ENCODE measurements at places on chromosomes 12 and 14.

DNA sequence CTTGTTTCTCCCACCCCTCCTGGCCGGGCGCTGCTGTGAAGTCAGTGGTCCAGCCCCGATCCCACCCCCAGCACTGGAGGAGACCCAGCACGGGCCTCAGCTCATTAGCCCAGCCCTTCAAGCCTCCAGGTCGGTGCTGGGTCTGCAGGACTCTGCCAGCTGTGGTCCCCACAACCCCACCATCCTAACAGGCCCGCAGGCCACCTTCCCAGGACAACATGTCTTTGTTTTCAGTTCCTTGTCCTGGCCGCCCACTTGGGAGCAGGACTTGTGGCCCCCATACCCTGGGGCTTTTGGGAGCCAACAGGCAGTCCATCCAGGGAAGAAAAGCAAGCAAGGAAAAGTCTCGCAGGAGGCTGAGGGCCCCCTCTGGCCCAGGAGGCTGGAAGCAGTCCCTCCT, 60.0 kb downstream of the HRK start:
- DNase-seq = no peak

DNA sequence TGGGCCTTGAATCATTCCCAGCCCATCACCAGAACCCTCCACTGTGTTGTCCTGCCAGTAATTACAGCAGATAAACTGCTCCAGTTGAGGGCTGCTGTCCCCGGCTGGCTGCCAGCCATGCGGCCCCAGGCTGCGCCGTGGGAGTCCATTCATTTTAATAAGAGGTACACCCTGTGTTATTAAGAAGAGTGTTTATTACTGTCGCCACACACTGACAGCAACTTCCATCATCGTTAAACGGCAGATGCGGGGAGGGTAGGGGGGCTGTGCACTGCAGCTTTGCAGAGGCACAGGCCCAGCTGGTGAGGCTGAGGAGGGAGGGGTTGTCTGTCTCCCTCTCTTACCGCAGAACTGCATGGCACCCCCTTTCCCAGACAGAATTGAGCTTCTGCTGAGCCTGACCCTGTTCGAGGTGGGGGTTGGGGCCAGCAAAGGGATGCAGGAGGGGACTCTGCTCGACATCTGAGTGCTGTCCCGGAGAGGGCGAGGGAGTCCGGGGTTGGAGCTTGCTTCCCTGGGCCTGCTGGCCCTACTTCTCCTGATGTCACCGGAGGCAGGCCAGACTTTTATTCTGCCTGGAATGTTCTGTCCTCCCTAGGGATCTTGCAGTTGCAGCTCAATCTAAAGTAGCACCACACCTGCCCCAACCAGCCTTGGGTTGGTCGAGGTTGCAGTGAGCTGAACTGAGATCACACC, 33.8 kb upstream of the GPATCH2L start:
- DNase-seq = no peak

DNA sequence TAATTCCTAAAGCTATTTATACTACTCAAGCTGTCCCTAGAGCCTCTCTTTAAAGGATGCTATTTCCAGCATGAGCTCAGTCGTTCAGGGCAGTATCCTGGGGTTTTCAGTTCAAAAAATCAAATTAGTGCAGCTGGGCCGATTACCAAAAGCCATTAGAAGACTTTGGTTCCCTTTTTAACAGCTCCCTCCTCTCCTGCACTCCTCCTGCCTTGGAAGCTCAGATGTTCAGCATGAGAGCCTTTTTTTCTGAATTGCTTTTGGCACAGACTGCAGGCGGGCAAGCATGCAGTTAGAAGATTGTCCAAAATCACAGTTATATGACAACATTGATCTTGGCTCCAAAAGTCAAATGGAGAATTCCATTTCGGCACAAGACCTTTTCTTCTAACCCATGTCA, 179.6 kb downstream of the SLC35F4 start:
- no peak for DNase-seq

DNA sequence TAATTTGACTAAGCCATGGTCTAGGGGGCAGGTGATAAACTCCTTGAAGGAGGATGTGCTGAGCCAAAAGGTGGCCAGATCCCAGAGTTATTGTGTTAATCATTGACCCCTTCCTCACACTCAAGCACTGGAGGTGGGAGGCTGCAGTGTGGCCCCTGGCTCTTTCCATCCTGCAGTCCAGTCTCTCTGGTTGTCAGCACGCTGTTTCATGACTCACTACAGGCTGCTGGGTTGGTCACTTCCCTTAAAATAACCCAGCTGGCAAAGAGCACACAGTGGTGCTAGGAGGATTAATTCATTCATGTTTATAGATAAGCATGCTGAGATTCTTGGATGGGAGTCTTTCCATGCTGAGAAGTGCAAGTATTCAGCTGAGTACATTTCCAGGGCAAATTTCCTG, 228.9 kb downstream of the ANO2 start:
- DNase-seq = no peak

GRCh38 chr12:47356129-47356700, 276.5 kb upstream of the AMIGO2 start:
- no peak for DNase-seq

DNA sequence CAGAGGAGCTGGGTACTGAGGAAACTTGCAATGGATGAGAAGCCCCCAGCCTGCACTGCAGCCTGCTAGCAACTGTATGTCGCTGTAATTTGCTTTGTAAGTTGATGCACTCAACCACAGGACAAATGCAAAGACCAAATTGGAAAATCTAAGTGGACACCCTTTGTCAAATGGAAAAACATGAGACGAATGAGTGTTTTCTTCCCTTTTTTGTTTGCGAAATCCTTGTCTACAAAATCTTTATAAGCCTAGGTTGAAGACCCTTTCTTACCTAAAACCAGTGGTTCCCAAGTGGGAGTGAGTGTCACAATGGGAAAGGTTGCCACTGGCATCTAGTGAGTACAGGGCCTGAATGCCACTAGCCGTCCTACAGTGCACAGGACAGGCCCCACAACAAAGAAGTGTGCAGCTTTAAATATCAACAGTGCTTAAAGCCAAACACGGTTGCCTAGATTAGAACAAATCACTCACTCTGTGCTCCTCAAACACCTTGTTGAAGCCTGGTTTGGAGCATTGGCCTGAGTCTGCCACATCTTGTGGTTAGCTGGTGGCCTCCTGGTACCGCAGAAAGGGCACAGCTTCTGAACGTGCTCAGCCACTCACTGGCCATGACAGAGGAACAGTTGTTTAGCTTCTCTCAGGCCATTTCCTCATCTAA, 7.6 kb upstream of the VASH1 start:
- no peak for DNase-seq

DNA sequence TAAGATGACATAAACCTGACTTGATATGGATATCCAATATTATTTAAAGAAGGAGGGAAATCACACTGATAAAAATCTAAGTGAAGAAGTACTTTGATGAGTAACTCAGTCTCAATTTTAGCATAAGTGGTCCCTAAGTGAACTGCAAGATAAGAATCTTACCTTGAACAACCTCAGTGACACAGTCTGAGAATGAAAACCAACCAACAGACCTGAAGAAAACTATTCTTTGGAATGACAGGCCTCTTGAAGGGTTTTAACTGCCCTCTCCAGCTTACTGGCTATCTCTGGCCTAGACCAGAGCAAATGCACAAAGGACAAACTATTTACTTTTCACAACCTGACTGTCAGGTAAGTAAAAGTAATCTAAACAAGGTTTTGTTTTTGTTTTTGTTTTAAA, 44.7 kb downstream of the CPM start:
- DNase-seq = no peak

- peak; percentile 96 for DNase-seq
Observed at GRCh38 chr14:64628940-64629408, 75.2 kb upstream of the PLEKHG3 start.

DNA sequence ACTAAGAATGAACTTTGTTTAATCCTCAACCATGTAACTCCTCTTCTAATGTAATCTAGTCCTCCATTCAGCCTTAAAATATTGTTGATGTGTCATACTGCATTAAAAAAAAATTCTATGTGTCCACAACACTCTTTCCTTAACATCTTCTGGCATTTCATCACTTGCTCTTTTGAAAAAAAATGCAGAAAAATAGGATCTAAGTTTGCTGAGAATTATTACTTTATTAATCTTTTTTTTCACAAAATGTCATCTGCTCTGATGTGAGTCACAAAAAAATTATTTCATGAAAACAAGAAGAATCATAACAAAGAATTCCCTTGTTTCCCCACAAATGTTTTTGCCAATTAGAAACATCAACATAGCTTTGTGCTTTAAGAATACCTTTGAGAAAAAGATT, 410.1 kb upstream of the MGAT4C start:
- DNase-seq = no peak

- DNase-seq = no peak
Observed at GRCh38 chr14:90991690-90992443, 68.6 kb downstream of the RPS6KA5 start.

DNA sequence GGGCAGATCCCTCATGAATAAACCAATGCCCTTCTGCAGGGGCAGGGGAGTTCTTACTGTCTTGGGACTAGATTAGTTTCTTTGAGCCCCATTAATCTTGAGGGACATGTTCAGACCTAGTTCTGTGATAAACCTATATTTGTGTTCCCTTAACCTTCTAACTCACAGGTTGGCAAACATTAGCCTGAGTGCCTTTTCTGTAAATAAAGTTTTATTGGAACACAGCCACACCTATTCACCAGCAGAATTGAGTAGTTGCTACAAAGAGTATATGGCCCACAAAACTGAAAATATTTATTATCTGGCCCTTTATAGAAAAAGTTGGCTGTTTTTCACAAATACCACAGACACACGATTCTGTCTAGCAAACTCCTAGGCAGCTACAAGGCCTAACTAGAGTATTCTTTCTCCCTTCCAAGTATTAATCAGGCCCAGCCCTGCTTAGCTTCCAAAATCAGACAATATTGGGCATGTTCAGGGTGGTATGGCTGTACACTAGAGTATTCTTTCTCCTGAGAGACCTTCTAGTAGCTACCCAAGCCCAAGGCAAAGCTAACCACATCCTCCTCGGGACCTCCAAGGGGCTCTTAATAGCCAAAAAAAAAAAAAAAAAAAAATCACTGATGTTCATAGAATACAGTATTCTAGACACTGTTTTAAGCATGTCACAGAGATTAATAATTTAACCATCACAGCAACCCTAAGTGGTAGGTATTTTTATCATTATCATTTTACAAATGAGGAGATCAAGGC, 199.3 kb upstream of the PWP1 start:
- DNase-seq = no peak

DNA sequence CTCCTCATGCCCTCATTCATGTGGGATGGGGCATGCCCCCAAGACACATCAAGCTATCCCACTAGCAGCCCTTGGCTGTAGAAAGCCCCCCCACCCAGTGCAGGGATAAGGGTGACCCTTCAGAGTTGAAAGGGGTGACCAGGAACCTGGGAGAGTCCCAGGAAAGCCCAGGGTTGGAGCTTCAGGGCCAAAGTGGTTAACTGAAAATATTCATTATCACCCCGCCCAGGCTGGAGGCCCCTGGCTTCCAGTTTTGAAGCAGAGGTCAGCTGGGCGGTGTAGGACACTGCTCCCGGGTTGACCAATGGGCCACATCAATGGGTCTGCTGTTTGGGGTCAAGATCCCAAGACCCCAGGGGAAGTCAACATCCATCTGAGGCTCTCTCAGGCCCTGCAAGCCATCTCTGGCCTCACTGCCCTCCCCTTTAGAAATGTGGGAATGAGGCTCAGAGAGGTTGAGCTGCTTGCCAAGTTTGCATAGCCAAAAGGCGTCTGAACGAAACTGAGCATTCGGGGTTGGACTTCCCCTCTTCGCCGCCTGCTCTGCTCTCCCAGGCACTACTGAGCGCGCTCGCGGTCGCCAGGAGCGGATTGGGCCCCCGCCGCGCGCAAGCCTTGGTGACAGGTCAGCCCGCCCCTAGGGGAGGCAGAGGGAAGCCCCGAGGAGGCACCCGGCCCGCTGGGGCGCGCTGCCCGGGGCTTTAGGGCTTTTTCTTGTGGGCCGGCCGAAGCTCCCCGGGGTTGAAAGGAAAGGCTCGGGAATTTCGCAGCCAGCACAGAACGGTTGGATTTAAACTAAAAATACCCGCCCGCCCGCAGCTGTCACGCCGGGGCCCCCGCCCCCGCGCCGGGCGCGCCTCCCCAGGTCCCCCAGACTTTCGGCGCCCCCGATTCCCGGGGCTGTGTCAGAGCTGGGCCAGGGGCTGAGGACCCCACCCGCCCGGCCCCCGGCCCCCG, 576 bp downstream of the SYNE3 start:
- no peak for DNase-seq

- no peak for DNase-seq
Observed at GRCh38 chr14:102171173-102172020, 31.7 kb downstream of the WDR20 start.

- DNase-seq = no peak
Observed at GRCh38 chr12:64825143-64826021, 935 bp downstream of the TBC1D30 start.

GRCh38 chr14:33350366-33350990, 411.8 kb downstream of the NPAS3 start:
- DNase-seq = no peak

DNA sequence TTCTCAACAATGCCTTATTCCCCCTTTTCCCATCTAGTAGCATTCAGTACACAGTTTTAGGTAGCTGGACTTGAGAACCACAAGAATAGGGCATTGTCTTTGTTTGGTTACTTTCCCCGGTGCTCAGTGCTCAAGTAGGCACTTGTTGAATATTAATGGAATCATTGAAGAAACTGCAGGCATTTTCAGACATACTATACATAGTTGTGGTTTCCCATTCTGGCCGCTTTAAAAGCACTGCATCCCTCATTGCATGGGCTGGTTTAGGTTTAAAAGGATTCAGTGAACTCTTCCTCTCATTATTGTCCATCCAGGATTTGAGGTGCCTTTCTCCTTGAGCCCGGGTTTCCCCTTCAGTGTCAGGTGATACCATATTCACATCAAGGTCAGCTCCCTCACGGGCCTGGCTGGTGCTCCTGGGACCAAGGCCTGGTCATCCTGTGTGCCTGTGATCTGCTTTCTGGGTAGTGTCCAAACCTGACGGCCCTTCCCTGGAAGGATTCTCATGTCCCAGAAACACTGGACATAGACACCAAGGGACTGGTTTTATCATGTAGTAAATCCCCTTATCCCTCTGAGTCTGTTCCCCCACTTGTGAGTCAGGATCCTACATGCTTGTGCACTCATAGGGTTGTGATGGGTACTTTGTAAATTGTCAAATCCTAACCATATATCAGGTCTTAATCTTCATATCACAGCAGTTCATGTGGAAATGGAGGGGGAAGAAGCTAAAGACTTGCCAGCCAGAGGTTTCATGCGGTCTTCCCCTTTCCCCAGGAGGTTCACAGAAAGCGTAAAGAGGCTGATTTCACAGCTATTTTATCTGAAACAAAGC, 7.4 kb downstream of the TCP11L2 start:
- peak; percentile 50 for DNase-seq

GRCh38 chr14:92037989-92038388, 1.9 kb downstream of the TRIP11 start:
- DNase-seq = no peak

GRCh38 chr12:15823360-15824128, 34.4 kb upstream of the EPS8 start:
- no peak for DNase-seq

Data from AG04449 (cell line).